ENCODE measurements at places on chromosomes 12 and 14.

DNA sequence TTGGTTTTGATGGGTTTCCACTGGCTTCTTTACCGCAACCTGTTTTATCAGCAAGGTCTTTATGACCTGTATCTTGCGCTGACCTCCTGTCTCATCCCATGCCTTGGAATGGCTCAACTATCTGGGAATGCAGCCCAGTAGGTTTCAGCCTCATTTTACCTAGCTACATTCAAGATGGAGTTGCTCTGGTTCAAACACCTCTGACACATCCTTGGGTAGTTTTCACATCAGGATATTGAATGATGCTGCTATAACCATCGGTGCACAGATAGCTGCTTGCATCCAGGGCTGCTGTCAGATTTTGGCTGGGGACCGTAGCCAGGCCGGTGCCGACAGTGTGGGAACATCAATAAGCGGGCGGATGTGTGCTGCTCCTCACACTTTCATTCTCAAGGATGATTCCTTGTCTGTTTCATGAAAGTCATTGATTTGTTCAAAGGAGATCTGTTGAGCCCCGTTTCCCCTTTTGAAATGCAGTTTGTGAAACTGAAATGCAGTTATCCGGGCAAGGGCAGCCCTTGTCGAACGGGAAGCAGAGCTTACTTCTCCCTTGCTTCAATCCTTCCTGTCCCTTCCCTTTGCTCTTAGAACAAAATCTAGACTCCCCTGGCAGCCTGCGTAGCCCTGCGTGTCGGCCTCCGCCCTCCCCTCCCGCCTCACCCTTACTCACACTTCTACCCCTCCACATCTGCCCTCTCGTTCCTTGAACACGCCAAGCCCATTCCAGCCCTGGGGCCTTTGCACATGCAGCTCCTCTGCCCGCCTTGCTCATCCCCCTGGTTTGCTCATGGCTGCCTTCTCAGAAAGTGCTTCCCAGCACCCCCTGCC lies 49.2 kb upstream of the NCOR2 start:
- DNase-seq: no peak

GRCh38 chr12:119096429-119097202 lies 82.1 kb upstream of the HSPB8 start:
- DNase-seq: no peak

- DNase-seq: no peak
These were observed 452 bp downstream of the NGDN start for GRCh38 chr14:23469906-23470403.

- DNase-seq: no peak
These were observed 333.0 kb downstream of the CCER1 start for GRCh38 chr12:90621927-90622326.

- DNase-seq: no peak
These were observed 5.4 kb downstream of the VWF start for GRCh38 chr12:6118891-6119568.

DNA sequence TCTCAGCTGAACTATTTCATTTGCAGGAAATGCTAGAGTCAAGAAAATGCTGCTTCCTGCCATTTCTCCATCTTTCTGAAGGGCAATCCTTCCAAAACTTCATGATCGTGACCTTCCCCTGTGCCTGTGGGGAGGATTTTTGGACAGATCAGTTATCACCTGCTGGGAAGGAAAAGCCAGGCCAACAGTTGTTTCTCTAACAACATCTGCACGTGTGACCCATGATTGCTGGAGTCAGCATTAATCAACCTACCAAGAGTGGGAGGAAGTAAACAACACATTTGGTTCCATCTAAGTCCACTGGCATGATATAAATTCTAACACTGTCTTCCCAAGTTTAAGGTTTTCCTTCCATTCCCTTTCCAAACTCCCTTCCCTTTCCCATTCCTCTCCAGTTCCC lies 172.7 kb downstream of the APAF1 start:
- DNase-seq: no peak

DNA sequence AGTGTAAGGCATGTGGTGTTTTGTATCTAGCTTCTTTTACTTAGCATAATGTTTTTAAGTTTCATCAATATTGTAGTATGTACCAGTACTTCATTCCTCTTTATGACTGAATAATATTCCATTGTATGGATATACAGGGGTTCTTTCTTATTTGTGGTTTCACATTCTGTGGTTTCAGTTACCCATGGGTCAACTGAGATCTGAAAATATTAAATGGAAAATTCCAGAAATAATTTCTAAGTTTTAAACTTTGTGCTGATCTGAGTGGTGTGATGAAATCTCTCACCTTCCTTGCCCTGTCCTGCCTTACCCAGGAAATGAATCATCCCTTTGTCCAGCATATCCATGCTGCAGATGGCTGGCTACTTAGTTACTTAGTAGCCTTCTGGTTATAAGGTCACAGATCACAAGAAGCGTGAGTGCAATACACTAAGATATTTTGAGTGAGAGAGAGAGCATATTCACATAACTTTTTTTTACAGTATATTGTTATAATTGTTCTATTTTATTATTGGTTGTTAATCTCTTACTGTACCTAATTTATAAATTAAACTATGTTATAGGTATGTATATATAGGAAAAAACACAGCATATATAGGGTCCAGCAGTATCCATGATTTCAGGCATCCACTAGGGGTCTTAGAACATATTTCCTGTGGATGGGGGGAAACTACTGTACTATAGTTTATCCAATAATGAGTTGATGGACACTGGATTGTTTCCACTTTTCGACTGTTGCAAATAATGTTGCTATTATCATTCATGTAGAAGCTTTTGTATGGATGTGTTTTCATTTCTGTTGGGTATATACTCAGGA lies 59.6 kb upstream of the LRTM2 start:
- peak; percentile 85 for DNase-seq
